ENCODE measurements at places on chromosomes 12 and 14. TPM values are rescaled to one million over a fixed set of nuclear protein-coding genes. Genes with fewer than 3 reads are reported as not detected.

BEGAIN gene
- total RNA-seq, result 0.10 TPM

HOXC4 gene
- not detected for total RNA-seq

LAG3 gene
- total RNA-seq, result 13.1 TPM

BMAL2 gene
- total RNA-seq, result 17.3 TPM

WNT1 gene
- total RNA-seq, result 0.17 TPM

KRT75 gene
- total RNA-seq, result not detected

SLCO1B3 gene
- not detected for total RNA-seq

PPP1CC gene
- total RNA-seq, result 183 TPM

KCNC2 gene
- not detected for total RNA-seq

PIANP gene
- not detected for total RNA-seq

ITGB7 gene
- 621 TPM for total RNA-seq

IL31 gene
- not detected for total RNA-seq

KIF5A gene
- 0.64 TPM for total RNA-seq

CCDC184 gene
- total RNA-seq, result 0.17 TPM

TMEM233 gene
- not detected for total RNA-seq

SLC10A1 gene
- total RNA-seq, result not detected

CISTR gene
- total RNA-seq, result not detected

CPNE6 gene
- not detected for total RNA-seq

ZNF385A gene
- total RNA-seq, result 1.3 TPM

LHX5 gene
- total RNA-seq, result not detected

CLEC6A gene
- not detected for total RNA-seq

RARG gene
- total RNA-seq, result 59.7 TPM

TGM1 gene
- 6.5 TPM for total RNA-seq

TGFB3 gene
- 1.5 TPM for total RNA-seq

JPH4 gene
- total RNA-seq, result not detected

PHLDA1 gene
- 3.9 TPM for total RNA-seq

LPCAT3 gene
- total RNA-seq, result 45.4 TPM

LUM gene
- not detected for total RNA-seq

SERPINA12 gene
- total RNA-seq, result not detected

HCAR1 gene
- 0.37 TPM for total RNA-seq

OR6C76 gene
- total RNA-seq, result not detected

PIP4K2C gene
- total RNA-seq, result 20.4 TPM

STX2 gene
- total RNA-seq, result 25.5 TPM

NTN4 gene
- 0.40 TPM for total RNA-seq

TAS2R8 gene
- total RNA-seq, result not detected

VWF gene
- total RNA-seq, result not detected

KCNMB4 gene
- 0.79 TPM for total RNA-seq

DGLUCY gene
- total RNA-seq, result 109 TPM

YLPM1 gene
- total RNA-seq, result 73.8 TPM

PPP1R1A gene
- total RNA-seq, result not detected

B4GALNT3 gene
- total RNA-seq, result 6.1 TPM

DYNC1H1 gene
- total RNA-seq, result 264 TPM

NOXRED1 gene
- total RNA-seq, result 0.22 TPM

SLC39A2 gene
- 0.37 TPM for total RNA-seq

ESR2 gene
- not detected for total RNA-seq

SLC17A8 gene
- not detected for total RNA-seq

KRT71 gene
- total RNA-seq, result not detected

GDF3 gene
- total RNA-seq, result not detected

TMEM52B gene
- not detected for total RNA-seq

SYNDIG1L gene
- not detected for total RNA-seq

CDKL1 gene
- 14.6 TPM for total RNA-seq

CD163 gene
- total RNA-seq, result not detected

KRT3 gene
- total RNA-seq, result not detected

PLCZ1 gene
- not detected for total RNA-seq

HHIPL1 gene
- total RNA-seq, result 0.05 TPM

CLEC2D gene
- 299 TPM for total RNA-seq

INSM2 gene
- total RNA-seq, result not detected

Data from activated CD4-positive, alpha-beta T cell treated with anti-CD3 and anti-CD28 coated beads, Interleukin-2, amount 10 ng/mL, durations not matched to agents 7 days and 5 days (primary cell).